Activated naive CD4-positive, alpha-beta T cell treated with anti-CD3 and anti-CD28 coated beads for 36 hours (primary cell): ENCODE measurements at places on chromosomes 1 and 21.

- peak; percentile 81 for DNase-seq
These were observed 3.7 kb upstream of the ARHGEF19 start for GRCh38 chr1:16215882-16216753.

DNA sequence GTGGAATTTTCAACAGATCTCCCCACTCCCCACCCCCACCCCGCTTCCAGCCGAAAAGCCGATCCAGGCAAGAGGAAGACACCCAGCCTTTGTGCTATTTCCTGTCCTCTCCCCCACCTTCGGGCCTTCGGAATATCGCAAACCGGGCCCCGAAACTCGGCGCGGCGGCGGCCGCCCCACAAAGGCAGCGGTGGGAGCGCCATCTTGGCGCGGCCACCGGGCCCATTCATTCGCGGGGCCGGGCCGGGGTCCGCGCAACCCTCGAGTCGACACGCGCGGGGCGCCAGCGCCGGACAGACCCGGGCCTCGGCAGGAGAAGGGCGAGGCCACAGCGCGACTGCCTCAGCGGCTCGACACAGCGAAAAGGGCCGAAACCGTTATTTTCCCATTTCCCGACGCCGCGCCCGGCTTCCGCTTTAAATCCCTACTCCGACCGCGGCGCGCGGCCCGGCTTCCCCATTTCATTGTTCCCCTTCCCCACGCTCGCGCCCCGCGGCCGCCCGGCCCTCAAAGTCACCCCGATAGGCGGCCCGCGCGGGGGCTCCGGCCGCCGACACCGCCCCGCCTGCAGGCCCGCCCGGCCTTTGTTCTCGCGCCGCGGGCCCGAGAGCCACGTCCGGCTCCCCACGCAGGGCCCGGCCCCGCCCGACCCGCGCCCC lies 911 bp downstream of the GNB1 start:
- DNase-seq, result peak; percentile 44

DNA sequence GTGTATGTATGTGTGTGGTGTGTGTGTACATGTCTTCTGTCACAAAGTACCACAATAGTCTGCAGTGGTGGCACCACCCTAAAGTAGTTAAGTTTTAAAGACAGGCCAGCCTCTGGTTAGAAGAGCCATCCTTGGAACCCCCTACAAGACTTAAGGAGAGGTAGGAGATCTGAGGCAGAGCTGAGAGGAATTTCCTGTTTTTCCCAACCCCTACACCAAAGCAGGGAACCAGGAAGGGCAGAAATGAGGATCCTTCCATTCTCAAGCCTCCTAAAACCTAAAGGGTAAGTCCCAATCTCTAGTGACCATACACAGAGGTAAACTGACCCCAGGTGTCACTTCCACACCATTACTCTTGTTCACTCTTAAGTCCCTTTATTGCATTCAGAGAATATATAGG lies 11.1 kb downstream of the PEA15 start:
- no peak for DNase-seq

DNA sequence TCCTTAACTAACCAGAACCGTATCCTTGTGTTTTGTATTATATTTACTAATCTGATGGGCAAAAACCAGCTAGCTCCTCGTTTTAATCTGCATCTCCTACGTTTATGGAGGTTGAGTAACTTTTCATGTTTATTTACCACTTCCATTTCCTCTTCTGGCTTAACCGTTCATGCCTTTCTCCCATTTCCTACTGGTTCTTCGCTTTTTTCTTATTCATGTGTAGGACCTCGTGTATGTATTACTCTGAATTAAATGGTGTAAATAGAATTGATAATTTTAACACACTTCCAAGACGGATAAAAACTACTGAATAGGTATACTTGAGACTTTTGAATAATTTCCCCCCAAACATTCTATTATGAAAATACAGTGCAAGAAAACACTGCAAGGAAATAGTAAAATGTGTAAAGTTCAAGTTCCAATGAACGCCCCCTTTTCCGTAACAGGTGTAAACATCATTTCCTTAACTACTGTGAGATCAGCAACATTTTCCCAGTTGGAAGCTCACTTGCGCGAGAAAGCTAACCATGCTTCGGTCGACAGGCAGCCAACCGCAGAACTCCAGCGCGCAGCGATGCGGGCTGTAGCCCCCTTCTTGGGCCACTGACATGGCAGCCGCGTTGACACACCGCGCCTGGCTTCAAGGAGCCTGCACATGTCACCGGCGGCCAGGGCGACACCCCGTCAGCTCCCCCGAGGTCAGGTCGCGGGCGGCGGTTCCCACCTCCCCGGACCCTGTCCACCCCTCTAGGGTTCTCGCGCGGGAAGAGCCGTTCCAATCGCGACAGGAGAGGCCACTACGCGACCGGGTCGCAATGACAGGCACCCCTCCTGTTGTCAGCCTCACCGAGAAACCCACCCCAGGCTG lies 816 bp downstream of the EDEM3 start:
- DNase-seq, result peak; percentile 47

GRCh38 chr1:16146279-16147155 lies 9.4 kb downstream of the EPHA2 start:
- no peak for DNase-seq

DNA sequence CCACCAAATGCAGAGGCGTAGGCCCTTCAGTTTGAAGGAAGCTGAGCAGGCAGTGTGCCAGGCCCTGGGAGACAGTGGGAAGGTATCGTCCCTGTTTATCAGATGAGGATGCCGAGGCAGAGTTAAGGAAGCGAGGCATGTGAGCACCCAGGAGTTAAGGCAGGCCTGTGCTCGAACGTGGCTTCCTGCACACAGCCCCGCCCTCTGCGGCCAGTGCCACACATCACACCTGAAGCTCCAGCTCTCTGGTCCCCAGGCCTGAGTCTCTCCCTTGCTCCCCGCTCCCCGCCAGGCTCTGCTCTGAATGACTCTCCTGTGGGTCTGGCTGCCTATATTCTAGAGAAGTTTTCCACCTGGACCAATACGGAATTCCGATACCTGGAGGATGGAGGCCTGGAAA lies 32.1 kb downstream of the EPHX1 start:
- DNase-seq, result no peak

DNA sequence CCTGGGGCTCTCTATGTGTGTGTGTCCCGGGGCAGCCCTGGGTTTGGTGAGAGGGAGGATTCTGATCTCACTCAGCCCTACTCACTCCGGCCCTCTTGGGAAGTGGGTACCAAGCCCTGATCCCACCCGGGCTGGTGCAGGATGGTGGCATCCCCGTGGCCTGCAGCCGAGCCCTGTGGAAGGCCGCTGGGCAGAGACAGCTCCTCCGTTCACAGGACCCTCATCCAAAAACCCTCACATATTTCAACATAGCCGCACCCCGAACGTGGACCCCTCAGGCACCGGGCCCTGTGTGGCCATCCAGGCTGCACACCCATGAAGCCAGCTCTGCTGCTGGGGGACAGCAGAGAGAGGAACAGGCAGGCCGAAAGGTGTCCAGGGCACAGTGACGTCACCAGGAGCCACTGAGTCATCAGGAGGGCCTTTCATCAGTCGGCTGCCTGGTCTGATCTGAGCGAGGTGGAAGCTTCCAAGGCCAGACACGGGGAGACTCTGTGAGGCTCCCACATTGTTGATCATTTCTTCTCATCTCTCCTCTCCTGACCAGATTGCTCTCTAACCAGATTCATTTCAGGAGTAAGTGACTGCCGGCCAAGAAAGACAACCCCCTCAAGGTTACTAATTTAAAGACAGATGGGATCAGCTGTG lies 16.2 kb upstream of the GPR157 start:
- DNase-seq, result no peak

- DNase-seq, result no peak
These were observed 141.4 kb downstream of the PEX14 start for GRCh38 chr1:10615932-10616671.

DNA sequence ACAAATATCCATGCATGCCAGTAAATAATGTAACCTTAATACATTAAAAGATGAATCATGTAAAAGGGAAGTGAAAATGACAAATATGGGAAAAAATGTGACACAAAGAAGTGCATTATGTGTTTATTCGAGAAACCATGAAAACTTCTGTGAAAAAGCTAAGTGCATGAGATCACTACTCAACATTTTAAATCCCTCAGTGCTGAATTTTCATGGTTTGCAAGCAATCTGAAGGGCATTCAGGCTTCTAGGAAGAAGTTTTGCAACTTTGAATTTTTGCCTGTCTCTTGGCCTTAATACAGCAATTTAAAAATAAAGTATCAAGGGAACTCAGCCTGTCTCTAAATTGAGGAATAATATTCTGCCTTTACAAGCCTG lies 78.2 kb downstream of the MAP3K7CL start:
- DNase-seq, result no peak

GRCh38 chr1:247857985-247858619 lies 1.1 kb downstream of the TRIM58 start:
- no peak for DNase-seq

- DNase-seq, result no peak
These were observed 62.9 kb downstream of the TRABD2B start for GRCh38 chr1:47934243-47934805.

DNA sequence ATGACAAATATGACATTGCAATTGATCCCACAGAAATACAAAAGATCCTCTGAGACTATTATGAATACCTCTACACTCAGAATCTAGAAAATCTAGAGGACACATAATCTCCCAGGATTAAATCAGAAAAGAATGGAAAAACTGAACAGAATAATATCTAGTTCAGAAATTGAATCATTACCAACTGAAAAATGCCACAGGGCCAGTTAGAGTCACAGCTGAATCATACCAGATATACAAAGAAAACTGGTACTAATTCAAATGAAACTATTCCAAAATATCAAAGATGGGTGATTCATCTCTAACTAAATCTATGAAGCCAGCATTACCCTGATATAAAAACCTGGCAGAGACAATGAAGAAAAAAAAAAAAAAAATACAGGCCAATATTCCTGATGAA lies 149.3 kb downstream of the BRINP3 start:
- DNase-seq, result no peak

- peak; percentile 76 for DNase-seq
These were observed 146.0 kb upstream of the KIAA0040 start for GRCh38 chr1:175338387-175339135.

DNA sequence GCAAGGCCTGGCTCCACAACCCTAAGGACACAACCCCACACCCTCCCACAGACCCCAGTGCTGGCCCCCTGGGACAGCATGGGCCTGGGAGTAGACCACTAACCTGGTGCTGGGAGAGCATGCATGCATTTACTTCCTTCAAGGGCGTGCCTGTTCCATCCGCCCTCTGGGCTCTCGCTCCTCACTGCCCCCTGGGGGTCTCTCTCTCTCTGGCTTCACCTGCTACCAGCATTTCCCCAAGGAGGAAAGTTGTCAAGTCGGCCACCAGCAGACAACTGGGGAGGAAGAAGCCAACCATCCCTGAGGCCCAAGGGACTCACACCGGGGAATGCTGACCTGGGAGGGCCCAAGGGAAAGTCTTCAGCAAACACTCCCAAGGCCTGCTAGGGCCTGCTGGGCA lies 6.5 kb downstream of the LRP8 start:
- DNase-seq, result no peak

- DNase-seq, result no peak
These were observed 17.6 kb downstream of the COL8A2 start for GRCh38 chr1:36107394-36107793.

GRCh38 chr1:58848818-58849411 lies 65.1 kb upstream of the JUN start:
- DNase-seq, result no peak
